ENCODE measurements at places on chromosomes 6 and 20.

DNA sequence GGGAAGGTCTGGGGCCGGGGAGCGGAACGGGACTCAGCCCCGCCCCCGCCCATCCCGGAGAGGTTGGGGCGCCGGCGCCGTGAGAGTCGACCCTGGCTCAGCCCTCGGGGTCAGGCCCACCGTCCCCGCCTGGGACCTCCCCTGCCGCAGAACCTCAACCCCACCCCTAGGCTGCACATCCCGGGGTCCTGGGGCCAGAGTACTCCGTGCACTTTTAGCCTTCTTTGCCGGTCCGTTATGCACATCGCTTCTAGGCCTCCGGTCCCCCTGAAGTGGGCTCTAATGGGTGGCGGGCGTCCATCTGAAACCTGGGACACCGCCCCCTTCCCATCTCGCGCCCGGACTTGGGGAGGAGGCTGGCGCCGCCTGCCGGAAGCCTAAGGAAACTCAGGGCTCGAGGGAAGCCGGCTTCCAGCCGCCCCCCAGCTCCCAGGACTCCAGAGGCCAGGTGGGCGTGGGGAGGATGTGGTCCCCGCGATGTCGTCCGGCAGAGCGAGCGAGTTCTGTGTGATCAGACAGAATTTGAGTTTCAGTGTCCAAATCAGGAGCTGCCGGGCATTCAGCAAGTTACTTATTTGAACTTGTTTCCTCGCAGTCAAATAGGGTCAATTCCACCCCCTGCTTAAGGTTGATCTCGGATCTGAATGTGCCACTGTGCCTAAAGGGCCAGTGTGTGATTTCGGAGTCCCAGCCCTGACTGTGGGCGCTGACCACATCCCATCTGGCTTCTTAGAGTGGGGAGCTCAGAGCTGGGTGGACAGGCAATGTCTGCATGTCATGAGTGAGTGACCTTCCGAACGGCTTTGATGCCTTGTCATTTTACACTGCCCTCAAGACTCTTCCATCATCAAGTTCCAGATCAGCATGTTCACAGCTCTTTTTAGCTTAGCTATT is 47.6 kb downstream of the CPXM1 start:
- no peak for DNase-seq

- no peak for DNase-seq
These were observed 372.8 kb downstream of the BTBD9 start for GRCh38 chr6:38266921-38267354.

DNA sequence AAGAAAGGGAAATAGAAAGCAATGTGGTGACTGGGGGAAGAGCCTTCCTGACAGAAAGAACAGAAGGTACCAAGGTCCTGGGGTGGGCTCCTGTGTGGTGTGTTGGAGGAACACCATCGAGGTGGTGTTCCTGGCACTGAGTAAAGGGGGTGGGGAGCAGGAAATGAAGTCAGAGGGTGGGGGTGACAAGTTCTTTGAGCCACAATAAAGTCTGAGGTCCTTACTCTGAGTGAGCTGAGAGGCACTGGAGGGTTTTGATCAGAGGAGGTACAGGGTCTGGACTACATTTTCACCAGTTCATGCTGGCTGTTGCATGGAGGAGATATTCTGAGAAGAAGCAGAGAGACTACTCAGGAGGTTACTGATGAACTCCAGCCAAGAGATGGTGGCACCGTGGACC is 198.2 kb downstream of the GMPR start:
- DNase-seq = no peak

- no peak for DNase-seq
These were observed 335.4 kb downstream of the COL12A1 start for GRCh38 chr6:74870403-74870802.

DNA sequence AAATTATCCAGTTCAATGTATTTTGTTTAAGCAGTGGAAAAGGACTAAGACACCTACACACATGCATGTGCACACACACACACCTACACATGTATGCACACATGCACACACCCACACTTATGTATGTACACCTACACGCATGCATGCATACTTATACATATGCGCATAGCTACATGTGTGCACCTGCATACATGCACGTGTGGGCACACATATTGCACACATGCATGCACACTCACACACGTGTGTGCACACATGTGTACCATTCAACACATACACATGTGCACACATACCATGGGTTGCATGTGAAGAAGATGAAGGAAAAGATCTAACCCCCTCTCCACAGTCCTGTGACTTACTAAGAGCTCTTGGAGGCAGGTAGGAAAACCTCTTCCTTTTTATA is 122.0 kb upstream of the MAFB start:
- no peak for DNase-seq

DNA sequence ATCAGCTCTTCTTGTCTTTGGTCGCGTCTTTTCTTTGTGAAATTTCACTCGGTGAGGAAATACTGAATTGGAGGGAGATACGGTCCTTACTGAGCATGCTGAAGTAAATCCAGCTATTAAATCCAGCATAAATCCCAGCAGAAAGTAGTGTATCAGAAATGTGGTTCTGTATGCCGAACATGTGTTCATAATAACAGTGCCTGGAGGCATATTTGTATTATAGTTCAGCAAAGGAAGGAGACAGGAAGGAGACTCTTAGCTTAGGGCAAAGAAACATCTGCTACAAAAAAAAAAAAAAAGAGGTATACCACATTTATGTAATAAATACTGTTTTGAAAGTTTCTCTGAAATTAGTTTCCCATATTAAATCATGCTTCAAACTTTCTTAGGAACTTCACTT is 211.8 kb downstream of the PLCB4 start:
- no peak for DNase-seq

GRCh38 chr6:163417595-163417994 is 3.1 kb downstream of the QKI start:
- no peak for DNase-seq

- no peak for DNase-seq
These were observed 54.7 kb upstream of the GGTLC1 start for GRCh38 chr20:24043294-24043693.

DNA sequence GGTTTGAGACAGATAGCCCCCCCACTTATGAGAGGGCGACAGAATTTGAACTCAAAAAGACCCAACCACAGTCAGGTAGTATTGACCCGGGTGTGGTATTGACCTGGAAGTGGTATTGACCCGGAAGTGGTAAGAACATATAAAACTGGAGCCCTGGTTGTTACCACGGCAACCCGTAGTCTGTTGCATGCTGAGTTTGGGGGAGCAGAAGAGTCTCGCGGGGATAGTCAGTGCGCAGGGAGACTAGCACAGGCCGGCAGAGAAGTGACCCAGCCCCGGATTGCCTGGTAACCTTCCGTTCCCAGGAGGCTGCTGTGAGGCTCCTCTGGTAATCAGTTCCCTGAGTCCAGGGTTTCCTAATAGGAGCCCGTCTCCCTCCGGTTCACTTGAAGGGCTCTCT is 96.2 kb downstream of the SNX5 start:
- DNase-seq = no peak

- DNase-seq = no peak
These were observed 114.5 kb downstream of the TOX2 start for GRCh38 chr20:44028868-44029847.

DNA sequence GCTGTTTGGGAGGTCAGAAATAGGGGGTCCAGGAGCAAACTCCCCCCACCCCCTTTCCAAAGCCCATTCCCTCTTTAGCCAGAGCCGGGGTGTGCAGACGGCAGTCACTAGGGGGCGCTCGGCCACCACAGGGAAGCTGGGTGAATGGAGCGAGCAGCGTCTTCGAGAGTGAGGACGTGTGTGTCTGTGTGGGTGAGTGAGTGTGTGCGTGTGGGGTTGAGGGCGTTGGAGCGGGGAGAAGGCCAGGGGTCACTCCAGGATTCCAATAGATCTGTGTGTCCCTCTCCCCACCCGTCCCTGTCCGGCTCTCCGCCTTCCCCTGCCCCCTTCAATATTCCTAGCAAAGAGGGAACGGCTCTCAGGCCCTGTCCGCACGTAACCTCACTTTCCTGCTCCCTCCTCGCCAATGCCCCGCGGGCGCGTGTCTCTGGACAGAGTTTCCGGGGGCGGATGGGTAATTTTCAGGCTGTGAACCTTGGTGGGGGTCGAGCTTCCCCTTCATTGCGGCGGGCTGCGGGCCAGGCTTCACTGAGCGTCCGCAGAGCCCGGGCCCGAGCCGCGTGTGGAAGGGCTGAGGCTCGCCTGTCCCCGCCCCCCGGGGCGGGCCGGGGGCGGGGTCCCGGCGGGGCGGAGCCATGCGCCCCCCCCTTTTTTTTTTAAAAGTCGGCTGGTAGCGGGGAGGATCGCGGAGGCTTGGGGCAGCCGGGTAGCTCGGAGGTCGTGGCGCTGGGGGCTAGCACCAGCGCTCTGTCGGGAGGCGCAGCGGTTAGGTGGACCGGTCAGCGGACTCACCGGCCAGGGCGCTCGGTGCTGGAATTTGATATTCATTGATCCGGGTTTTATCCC is at the start of gene VEGFA:
TSS of gene VEGFA (plus strand) at position 686 of the 846 bp plus-strand sequence.
- peak; percentile 80 for DNase-seq

- DNase-seq = no peak
These were observed 89.4 kb downstream of the DTNBP1 start for GRCh38 chr6:15573384-15573783.

DNA sequence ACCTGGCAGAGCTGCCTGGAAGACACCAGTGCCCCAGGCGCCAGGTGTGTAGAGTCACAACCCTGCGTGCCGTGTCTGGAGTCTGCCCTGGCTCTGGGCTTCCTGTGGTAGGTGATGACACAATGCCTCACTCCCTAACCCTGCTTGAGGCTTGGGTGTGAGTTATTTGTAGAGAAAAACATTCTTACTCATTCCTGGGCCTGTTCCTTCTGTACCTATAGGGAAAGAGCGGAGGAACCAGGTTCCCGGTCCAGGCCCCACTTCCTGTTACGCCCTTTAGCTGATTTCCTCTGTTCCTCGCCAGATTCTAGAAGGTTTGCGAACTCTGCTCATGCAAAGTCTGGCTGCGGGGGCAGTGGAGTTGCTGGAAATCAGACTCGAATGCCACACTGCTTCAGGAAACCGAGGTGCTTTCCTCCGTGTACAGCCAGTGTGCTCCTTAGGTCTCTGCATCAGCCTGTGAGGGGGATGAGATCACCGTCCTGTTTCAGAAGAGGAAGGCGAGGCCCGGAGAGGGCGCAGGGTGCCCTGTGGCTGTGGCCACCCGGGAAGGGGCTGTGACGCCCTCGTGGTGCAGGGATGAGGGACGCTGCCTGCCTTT is 67.1 kb upstream of the DUSP22 start:
- DNase-seq = no peak

- DNase-seq = no peak
These were observed 187.0 kb downstream of the HDGFL1 start for GRCh38 chr6:22756365-22756764.

DNA sequence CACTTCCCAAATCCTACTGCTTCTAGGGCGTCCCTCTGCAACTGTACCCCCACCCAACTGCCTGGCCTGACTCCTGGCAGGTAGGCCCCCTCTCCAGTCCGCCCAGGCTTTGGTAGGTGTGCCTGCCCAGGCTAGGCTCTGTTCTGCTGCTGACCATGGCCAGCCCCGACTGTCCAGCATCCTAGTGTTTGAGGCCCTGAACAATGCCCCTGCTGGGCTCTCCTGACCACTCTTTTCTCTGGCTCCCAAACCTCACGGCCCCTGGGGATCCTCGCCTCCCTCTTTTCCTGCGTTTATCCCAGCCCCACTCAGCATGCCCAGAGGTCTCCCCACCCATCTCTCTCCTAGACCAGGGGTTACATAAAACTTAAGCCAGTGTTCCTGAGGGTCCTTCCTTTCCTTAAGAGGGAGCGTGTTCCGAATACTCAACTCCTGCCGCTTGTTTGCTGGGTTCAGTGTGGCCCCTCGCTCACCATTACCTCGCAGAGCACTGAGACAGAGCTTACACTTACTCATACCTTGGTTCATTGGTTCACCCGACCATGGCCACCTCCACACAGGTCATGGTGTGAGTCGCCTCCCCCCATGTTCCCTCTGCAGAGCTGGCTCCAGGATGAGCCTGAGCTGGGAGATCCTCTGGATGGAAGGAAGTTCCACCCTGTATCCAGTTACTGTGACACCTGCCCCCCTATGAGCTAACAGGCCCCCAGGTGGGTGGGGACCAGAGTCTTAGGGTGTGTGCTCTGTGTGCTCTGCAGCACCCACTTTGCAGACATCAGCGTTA is 21.0 kb upstream of the MYT1 start:
- no peak for DNase-seq

GRCh38 chr6:129894921-129895320 is 33.8 kb upstream of the TMEM244 start:
- no peak for DNase-seq

DNA sequence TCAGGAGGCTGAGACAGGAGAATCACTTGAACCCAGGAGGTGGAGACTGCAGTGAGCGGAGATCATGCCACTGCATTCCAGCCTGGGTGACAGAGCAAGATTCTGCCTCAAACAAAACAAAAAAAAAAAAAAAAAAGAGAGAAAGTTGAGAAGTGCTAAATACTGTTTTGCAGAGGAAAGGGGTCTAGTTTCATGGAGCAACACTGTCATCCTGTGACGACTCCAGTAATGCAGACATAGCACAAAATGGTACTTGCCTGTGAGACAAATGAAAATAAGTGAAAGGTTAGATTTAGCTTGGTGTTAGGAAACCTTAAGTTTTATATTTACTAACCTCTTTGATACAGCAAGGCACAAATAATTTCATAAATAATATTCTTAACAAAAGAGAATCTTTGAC is 29.7 kb downstream of the CEP162 start:
- no peak for DNase-seq

GRCh38 chr20:58239216-58239615 is 10.8 kb upstream of the ANKRD60 start:
- DNase-seq = no peak

Data from stimulated activated CD8-positive, alpha-beta memory T cell treated with anti-CD3 and anti-CD28 coated beads, Interleukin-15, amount 100 ng/mL, for 1 hour (primary cell).